Thyroid gland (tissue), 4 donors: ENCODE measurements at places on chromosomes 2 and 18. TPM values are rescaled to one million over a fixed set of nuclear protein-coding genes. Genes with fewer than 3 reads are reported as not detected.

The SLC9A2 gene
- 0.33 TPM for total RNA-seq

DNA sequence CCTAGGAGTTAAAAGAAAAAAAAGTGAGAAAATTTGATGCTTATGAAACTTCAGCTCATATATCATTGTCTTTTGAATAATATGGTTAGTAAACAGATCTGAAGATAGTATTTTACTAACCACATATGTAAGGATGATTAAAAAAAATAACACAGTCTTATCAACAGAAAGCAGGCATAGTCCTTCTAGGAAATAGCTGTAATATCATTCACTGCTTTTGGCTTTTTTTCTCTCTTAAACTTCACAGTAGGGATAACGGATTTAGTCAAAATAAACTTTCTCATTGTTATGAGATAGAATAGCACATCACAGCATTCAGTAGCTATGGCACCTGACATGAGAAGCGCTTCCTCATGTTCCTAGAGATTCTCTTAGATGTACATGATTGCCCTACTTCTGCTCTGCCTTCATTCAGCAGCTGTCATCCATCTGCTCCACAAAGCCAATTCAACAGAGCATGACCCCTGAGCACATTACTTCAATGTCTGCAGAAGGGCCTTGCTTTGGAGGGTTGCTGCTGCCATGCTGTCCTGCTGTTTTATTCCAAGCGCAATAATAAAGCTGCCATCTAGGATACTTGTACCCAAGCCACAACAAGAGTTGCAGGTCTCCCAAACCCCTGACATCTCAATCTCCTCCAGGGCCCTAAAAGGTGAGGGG, 67.0 kb downstream of the TTC21B start:
- H3K4me3 ChIP-seq: no peak overlapping the region
- H3K27ac ChIP-seq: no peak overlapping the region
- H3K36me3 ChIP-seq: peaks cover 9% of the 10 kb centered on the region
- no peak for DNase-seq

- H3K27ac ChIP-seq: no peak overlapping the region
- no peaks in the 10 kb centered on the region for H3K4me1 ChIP-seq
- no peaks in the 10 kb centered on the region for H3K27me3 ChIP-seq
- H3K4me3 ChIP-seq: no peak overlapping the region
- DNase-seq: no peak
Measured at GRCh38 chr2:192265751-192266150, 71.0 kb upstream of the TMEFF2 start.

The FLACC1 gene
- total RNA-seq: 2.3 TPM

- H3K27me3 ChIP-seq: no peaks in the 10 kb centered on the region
- no peak overlapping the region for H3K4me3 ChIP-seq
- DNase-seq: no peak
- H3K27ac ChIP-seq: no peak overlapping the region
Measured at GRCh38 chr18:6476880-6477279, 62.2 kb upstream of the L3MBTL4 start.

DNA sequence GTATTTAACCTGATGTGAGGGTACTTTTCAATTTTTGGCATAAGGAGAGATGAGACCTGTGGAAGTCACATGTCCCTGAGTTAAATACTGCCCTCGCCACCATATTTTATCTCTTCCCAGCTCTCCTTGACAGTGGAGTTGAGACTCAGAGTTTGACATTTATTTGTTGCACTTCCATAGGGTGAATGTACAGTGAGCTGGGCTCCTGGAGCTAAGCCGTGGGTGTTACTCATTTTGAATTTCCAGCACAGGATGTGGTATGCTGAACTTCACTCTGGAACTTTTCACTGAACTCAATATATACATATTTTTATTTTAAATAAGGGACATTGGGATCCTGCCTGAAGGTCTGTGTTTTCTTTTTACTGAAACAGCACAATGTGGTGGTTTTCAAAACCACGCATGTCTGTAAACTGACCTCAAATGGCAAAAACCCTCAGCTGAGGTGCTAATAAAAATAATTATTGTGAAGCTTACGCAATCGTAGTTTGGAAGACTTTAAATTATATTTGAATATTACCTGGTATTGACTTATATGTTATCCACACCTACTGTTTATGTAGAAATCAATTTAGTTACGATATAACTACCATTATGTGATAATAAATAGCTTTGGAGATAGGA, 12.1 kb downstream of the RNF144A start:
- peaks cover 19% of the 10 kb centered on the region for H3K4me1 ChIP-seq
- H3K4me3 ChIP-seq: no peak overlapping the region
- no peaks in the 10 kb centered on the region for H3K27me3 ChIP-seq
- H3K27ac ChIP-seq: no peak overlapping the region
- H3K36me3 ChIP-seq: no peaks in the 10 kb centered on the region

DNA sequence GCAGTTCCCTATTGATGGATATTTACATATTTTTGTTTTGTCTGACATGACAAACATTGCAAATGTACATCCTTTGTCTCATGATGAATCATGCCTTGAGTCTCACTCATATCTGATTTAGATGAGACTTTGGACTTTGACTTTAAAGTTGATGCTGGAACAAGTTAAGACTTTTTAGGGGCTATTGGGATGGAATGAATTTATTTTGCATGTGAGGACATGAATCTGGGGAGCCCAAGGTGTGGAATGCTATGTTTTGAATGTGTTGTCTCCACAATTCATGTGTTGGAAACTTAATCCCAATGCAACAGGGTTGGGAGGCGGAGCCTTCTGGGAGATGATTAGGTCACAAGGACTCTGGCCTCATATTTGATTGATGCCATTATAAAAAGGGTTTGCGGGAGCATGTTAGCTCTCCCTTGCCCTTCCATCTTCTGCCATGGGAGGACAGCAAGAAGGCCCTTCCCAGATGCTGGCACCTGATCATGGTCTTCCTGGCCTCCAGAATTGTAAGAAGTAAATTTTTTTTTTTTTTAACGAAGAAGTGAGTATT, 29.1 kb upstream of the INO80D start:
- no peaks in the 10 kb centered on the region for H3K27me3 ChIP-seq
- no peak overlapping the region for H3K4me3 ChIP-seq
- no peak overlapping the region for H3K27ac ChIP-seq
- H3K36me3 ChIP-seq: peaks cover 8% of the 10 kb centered on the region
- H3K4me1 ChIP-seq: no peaks in the 10 kb centered on the region

GRCh38 chr2:168685600-168686451, 116.6 kb upstream of the NOSTRIN start:
- no peak overlapping the region for H3K27ac ChIP-seq
- H3K4me3 ChIP-seq: no peak overlapping the region
- H3K36me3 ChIP-seq: no peaks in the 10 kb centered on the region
- peaks cover 6% of the 10 kb centered on the region for H3K4me1 ChIP-seq
- no peaks in the 10 kb centered on the region for H3K27me3 ChIP-seq

GRCh38 chr2:171522052-171522787, at the start of gene CYBRD1:
Gene CYBRD1, plus strand, starts transcription at chr2:171522474. Its CDS starts 72 bp downstream, at chr2:171522546.
- no peaks in the 10 kb centered on the region for H3K27me3 ChIP-seq
- no peaks in the 10 kb centered on the region for H3K36me3 ChIP-seq
- H3K4me1 ChIP-seq: peaks cover 49% of the 10 kb centered on the region
- DNase-seq: peak; percentile 91
- peak within 1 kb of the TSS; percentile 99 for H3K27ac ChIP-seq

DNA sequence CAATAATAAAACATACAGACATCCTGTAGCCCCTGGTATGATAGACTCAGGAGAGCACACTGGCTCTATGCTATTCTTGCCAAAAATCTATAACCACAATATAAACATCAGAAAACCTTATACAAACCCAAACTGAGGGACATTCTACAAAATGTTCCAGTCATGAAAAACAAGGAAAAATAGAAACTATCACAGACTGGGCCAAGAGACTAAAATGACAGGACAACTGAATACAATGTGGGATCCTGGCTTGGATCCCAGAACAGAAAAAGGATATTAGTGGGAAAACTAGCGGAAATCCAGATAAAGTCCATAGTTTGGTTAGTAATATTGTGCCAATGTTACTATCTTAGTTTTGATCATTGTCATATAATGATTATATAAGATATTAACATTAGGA, 29.6 kb upstream of the EPAS1 start:
- no peaks in the 10 kb centered on the region for H3K27me3 ChIP-seq
- peaks cover 3% of the 10 kb centered on the region for H3K4me1 ChIP-seq
- peak overlapping the region; percentile 28 for H3K27ac ChIP-seq
- no peak for DNase-seq

The IL18R1 gene
- total RNA-seq: 3.9 TPM

DNA sequence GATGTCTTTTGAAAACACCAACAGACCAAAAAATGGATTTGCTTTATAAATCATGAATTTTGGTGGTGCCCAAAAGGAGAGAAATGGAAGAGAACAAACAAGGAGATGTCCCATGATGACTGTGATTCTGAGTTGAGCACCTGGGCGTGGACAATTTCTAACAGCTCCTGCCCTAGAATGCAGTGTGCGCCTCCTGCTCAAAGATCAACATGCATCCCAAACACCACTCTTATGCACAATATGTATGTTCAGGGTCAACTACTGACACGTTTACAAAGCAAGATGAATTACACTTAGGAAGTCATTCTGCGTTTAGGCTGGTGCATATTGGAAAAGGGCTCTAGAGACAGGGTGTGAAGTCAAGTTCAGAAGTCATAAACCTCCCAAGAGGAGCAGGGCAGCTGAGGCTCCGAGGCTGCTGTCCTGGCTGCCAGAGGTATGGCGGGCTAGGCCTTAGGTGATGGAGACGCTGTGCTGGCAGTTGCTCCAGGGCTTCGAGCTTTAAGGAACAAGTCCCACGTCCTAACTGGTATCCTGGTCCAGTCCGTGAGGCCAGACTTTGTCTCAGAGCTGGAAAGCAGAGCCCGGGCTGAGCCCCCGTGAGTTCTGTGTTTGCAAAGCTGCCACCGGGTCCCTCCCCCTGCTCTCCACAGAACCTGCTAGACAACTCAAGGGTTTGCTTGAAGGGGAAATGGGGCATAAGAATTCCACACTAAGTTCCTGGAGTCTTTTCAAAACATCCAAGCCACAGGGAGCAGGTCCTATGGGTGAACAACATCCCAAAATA, 74.0 kb downstream of the ZNF516 start:
- DNase-seq: peak; percentile 90
- H3K36me3 ChIP-seq: no peaks in the 10 kb centered on the region
- no peak overlapping the region for H3K4me3 ChIP-seq

- H3K36me3 ChIP-seq: peaks cover 12% of the 10 kb centered on the region
- H3K27ac ChIP-seq: no peak overlapping the region
- H3K27me3 ChIP-seq: no peaks in the 10 kb centered on the region
- H3K4me1 ChIP-seq: no peaks in the 10 kb centered on the region
- no peak for DNase-seq
- no peak overlapping the region for H3K4me3 ChIP-seq
Measured at GRCh38 chr2:15630121-15630977, 38.7 kb downstream of the DDX1 start.

DNA sequence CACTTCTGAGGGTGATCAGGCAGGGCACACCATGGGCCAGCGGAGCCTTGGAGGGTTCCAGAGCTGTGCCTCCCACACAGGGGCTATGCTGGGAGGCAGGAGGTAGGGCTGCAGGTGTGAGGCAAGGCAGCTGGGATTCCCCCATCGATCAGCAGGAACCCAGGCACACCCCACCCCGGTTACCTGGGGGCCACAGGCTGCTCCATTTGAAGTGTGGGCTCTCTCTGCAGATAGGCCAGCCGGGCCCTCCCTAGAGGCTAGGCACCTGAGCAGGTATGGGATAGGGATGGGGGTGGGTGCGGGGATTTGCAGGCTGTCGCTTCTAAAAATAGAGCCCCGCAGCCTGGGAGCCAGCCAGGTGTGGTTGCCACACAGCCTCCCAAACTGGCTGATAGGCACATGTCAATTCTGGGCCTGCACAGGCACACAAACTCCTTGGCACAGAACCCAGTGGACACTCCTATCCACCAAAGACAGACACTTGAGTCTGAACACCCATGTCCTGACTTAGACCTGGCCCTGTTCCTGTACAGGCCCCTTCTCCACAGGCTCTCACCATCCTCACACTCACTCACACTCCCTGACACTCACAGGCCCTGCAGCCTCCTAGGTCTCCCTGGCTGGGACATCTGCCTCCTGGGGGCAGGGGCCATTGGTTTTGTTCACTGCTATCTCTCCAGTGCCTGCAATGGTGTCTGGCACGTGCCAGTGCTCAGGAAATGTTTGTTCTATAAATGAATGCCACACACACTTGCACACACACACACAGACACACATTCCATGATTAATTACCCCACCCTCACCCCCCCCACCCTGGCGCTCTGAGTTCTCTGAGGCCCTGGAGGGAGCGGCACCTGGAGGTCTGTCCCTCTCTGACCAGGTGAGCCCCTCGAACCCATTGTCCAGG, 73.4 kb downstream of the ZFP36L2 start:
- H3K4me1 ChIP-seq: peaks cover 37% of the 10 kb centered on the region
- peak; percentile 74 for DNase-seq
- H3K27ac ChIP-seq: peak overlapping the region; percentile 73
- H3K4me3 ChIP-seq: no peak overlapping the region
- no peaks in the 10 kb centered on the region for H3K27me3 ChIP-seq

GRCh38 chr2:102764083-102764482, 2.3 kb downstream of the TMEM182 start:
- no peaks in the 10 kb centered on the region for H3K27me3 ChIP-seq
- no peak overlapping the region for H3K4me3 ChIP-seq
- H3K27ac ChIP-seq: no peak overlapping the region
- no peak for DNase-seq
- H3K4me1 ChIP-seq: no peaks in the 10 kb centered on the region
- no peaks in the 10 kb centered on the region for H3K36me3 ChIP-seq

The BBS5 gene
- 20.3 TPM for total RNA-seq

DNA sequence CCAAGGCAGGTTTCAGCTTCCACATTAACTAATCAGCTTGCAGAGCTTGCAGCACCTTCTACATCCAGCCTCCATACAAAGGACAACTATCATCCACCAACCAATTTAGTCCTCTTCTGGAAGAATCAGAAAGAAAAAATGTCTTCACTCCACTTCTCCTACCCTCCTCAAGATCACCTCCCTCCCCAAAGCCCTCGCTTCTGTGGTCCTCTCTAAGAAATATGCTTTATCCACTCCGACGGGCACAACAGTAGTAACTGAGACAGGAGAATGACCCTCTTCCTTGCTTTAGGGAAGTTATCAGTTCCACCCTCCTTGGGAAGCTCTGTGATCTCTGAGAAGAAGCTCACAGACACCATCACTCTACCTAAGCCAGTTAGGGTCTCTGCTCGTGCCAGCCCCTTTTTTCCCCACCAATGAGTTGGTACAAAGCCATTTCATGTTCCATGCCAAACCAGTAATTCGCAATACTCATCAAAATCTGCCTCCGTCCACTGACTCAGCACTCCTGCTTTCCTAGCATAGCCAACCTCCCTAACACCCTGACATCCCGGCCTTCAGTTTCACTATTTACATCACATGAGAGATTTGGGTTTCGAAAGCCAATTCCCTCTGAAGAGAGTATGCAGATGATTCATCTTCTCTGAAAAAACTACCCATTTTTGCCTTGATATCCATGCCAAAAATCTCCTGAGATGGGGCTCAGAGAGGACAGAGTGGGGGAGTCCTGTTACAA, 114.1 kb upstream of the PKDCC start:
- H3K4me3 ChIP-seq: no peak overlapping the region
- no peak overlapping the region for H3K27ac ChIP-seq
- H3K4me1 ChIP-seq: peaks cover 16% of the 10 kb centered on the region
- no peaks in the 10 kb centered on the region for H3K36me3 ChIP-seq
- DNase-seq: no peak
- no peaks in the 10 kb centered on the region for H3K27me3 ChIP-seq

The SGO2 gene
- 1.6 TPM for total RNA-seq

- H3K4me1 ChIP-seq: no peaks in the 10 kb centered on the region
- no peaks in the 10 kb centered on the region for H3K27me3 ChIP-seq
- no peak overlapping the region for H3K4me3 ChIP-seq
- no peaks in the 10 kb centered on the region for H3K36me3 ChIP-seq
Measured at GRCh38 chr2:212124598-212124997, 414.0 kb downstream of the ERBB4 start.

GRCh38 chr18:10559553-10560451, 34.0 kb downstream of the NAPG start:
- H3K36me3 ChIP-seq: peaks cover 17% of the 10 kb centered on the region
